ENCODE measurements at places on chromosomes 12 and 14.
A peak's percentile ranks its signal among the peaks of the same experiment; 100 is the strongest.

DNA sequence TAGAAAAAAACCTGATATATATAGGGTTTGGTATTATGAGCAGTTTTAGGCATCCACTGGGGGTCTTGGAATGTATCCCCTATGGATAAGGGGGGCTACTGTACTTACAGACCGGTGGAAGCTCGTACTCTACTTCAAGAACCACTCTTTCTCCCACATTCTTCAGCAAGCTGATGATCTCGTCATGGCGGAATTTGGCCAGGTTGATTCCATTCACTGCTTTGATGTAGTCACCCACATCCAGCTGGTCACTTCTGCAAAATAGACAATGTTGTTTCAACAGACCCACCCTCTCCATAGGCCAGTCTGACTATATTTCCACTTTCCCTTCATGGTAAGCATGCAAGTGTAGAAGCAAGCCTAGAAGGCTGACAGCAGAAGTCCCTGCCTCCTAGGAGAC is 139.9 kb downstream of the GRIP1 start:
- no peak for DNase-seq

DNA sequence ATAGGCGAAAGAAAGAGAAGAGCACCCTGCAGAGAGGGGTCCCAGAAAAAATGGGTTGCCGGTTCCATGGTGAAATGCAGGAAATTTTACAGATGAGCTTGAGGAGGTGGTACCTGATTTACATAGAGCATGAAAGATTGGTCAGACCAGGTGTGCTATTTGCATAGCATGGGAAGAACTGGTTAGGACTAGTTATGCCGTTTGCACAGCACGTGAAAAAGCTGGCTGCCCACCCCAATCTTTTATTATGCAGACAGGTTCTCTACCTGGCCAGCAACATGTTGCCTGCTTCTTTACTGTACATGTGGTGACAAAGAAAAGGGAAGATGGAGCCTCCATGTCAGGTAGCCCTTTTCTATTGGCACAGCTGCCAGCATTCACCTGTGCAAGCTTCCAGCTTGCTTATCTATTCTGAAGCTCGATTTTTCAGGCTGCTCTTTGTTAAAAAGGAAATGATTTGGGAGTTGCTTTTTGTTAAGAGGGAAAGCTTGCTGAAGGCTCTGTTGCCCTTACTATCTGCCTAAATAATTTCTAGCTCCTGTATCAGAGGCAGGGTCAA is 62.9 kb upstream of the ELK3 start:
- DNase-seq = no peak

DNA sequence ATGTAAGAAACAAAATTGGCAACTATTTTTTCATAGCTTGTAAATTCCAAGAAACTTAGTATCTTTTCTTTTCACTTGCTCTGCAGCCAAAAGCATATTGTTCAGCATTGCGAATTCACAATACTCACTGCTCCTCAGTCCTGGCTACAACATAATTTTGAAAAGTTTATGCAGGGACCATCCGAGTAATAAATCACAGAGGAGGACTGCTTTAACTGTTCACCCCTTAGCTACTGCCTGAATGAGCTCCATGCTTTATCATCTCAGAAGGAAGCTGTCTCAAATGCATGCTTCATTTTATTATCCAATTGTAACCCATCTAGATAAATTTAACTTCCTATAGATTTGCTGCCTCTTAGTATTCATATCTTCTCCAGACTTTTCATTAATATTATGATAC is 827.8 kb downstream of the DIO2 start:
- DNase-seq = no peak

DNA sequence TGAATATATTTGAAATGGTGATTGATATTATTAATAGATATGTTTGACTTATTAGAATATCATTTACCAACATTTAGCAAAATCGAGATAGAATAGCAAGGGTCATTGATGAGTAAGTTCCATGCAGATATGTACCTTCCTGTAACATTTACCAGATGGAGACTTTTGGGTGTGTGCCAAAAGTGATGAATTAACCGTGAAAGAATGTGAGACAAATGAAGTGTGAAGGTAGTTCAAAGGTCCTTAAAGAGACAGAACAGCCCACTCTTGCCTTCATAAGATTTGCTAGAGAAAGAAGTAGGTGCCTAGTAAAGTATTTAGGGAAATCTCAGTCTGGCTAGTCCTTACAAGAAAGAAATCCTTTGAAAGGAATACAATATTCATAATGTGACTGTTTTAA is 45.5 kb downstream of the FGD4 start:
- no peak for DNase-seq

DNA sequence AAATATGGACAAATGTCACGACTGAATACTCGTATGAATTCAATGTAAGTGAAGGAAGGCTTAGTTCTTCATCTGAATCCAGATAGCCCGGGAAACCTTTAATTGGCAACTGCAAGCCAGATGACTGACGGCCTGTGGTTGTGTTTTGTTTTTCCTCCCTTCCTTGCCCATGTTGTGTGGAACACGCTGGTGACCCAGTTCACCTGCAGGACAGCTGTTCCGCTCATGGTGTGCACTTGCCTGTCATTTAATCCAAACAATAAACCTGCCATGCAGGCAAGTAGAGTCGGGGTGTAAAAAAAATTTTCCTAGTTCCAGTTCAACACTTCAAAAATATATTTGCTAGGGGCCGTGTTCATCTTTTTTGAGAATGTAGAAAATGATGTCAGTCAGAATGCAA is 88.0 kb downstream of the TMEM132D start:
- DNase-seq = no peak

DNA sequence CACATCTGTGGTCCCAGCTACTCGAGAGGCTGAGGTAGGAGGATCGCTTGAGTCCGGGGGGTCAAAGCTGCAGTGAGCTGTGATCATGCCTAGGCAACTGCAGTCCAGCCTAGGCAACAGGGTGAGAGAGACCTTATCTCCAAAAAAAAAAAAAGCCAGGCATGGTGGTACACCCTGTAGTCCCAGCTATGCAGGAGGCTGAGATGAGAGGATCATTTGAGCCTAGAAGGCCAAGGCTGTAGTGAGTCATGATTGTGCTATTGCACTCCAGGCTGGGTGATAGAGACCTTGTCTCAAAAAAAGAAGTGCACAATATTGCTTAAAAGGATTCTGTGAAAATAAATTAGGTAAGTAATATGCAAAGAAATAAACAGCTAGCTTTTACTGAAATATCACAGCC is 17.0 kb downstream of the NAA25 start:
- no peak for DNase-seq

- DNase-seq = no peak
These were observed 104.0 kb upstream of the BCAT1 start for GRCh38 chr12:25052914-25053211.

DNA sequence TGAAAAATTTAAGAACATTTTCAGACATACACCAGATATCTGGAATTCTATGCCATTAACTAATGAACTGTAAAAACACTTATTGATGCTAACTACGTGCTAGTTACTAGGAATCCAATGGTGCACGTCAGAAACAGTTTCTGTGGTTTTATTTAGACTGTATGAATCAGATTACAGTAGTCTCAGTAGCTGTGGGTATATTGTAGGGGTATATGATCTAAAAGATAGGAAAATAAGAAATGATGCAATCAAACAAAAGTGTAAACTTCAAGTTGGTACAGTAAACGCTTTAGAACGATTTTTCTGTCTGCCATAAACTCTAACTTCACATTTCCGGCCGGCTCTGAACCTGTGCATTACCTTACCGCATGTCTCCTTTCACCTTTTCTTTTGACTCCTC is 2.3 kb downstream of the ABCC9 start:
- no peak for DNase-seq

- DNase-seq = peak; percentile 39
These were observed 825 bp upstream of the CCDC85C start for GRCh38 chr14:99604766-99605298.

DNA sequence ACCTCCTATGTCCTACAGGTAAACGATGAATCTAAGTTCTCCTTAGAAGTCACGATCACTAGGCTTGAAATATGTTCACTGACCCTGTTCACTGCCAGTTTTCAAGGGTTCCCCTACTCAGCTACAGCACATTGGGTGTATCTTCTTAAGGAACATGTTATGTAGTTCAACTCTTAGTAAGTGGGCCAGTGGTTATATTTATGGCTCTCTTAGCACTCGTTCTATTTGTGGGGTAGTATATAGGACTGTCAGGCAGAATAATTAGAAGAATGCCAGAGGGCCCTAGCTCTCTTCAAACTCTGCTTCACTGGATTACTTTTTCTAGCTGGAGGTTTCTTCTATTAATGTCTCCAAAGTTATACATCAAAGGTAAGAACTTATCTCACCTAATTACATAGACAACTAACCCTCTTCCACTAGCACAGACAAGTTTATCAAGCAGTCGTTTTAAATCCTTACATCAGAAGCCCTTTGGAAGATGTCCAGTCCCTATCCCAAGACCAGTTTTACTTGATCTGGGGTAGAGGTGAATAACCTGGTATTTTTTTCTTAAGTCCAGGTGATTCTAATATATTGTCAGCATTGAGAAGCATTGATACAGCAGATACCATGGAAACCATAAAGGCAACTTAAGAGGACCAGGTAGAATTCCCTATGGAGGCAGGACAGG is 39.6 kb downstream of the ZFYVE26 start:
- no peak for DNase-seq

DNA sequence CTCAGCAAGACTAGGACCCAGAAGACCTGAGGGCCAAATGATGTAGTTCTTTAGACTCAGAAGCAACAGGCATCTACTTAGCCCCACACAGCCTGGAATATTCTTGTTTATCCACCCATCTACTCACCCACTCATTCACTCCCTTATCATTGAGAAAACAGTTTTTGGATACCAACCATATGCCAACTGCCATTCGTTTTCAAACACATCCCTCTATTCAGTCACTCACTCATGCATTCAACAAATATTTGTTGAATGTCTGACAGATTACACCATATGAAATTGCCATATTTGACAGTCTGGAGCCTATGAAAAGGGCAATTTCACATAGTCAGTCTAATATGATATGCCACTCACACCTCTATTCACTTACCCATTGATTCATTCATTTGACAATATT is 103.2 kb downstream of the NT5DC3 start:
- DNase-seq = no peak
